ENCODE measurements at places on chromosomes 4 and X. TPM values are rescaled to one million over a fixed set of nuclear protein-coding genes. Genes with fewer than 3 reads are reported as not detected.

MGST2 gene
- total RNA-seq: 60.2 TPM

GRCh38 chrX:48467281-48467761 is 2.7 kb downstream of the SLC38A5 start:
- no peak for DNase-seq

SPOCK3 gene
- total RNA-seq: not detected

- DNase-seq: no peak
Measured at GRCh38 chr4:519885-520682, 21.1 kb downstream of the PIGG start.

DNA sequence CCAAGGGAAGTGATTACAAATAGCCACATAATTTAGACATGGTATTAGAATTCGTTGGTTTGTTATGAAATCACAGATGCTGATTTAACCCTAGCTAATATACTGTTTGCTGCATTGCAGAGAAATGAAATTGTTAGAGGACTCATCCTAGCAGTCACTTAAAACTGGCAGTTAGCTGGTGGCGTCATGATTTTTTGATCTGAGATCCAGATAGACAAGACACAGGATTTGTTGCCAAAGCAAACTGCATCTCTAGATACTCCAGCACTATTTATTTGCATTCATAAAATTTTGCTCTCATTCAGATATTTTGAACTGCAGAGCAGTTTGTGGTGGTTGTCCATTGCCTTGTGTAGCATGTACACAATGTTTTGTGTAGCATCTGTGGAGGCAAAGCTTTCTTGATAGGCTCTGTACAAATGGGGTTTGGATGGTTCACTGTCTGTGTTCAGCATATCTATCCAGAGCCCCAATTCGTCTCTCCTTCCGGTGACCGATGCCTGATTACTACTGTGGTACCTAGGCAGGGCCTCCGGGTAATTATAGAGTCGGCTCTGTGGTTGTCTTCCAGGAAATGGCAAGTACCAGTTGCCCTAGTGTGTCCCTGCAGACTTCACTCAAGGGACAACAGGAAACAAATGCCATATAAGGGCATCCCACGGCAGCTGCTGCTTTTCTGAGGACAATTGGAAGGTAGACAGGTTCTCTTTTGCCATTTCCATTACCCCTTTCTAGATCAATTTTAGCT is 30.1 kb upstream of the SPARCL1 start:
- DNase-seq: no peak

DNA sequence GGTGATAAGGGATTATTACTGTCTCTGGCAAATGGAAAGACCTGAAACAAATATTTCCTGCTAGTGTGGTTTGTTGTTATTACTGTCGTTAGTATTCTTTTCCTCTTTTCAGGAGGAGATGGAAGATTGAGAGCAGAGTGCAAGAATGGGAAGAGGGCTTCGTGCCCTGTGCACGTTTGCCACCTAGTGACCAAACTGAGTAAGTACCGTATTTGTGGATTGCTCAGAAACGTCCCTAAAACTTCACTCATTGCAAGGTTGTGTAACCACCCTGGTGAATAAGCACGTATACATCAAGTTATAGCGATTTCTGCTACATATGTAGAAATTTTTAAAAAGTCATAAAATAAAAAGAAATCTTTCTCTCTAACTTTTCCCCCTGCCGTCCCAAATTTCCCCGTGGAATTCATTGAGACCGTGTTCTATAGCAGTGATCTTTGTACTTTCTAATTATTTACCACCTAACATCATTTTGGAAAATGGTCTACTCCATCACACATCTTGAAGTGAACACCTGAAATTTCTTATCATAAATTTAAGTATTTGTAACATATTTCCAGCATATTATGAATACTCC is 24.3 kb downstream of the LINC00632 start:
- DNase-seq: no peak

DNA sequence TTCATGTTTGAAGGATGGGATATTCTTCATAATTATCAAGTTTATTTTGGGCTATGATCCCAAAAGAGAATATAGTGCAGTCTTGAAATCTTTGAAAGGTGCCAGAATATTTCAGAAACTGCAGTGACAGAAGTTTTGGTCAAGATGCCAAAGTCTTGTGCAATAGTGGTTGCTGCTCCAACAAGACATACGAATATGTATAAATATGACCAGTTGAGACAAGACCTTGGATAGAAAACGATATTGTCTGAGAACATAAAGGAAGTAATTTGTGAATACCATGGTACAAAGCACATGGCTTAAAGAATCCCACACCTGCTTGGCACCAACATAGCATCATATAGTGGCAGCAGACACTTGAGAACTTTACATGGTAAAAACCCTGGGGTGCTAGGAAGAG is 48.6 kb upstream of the AMELX start:
- no peak for DNase-seq

All from pulmonary artery endothelial cell (primary cell).